ENCODE measurements at places on chromosomes 11 and 22. TPM values are rescaled to one million over a fixed set of nuclear protein-coding genes. Genes with fewer than 3 reads are reported as not detected.

Gene RAB39A
- total RNA-seq: 1.8 TPM

Gene P2RY6
- 0.55 TPM for total RNA-seq

Gene SCT
- total RNA-seq: 0.72 TPM

Gene TIMP3
- 629 TPM for total RNA-seq

Gene NXPE1
- not detected for total RNA-seq

Gene AGBL2
- total RNA-seq: 5.8 TPM

Gene OR4P4
- not detected for total RNA-seq

Gene USH1C
- not detected for total RNA-seq

Gene CCDC87
- total RNA-seq: 0.44 TPM

Gene OR5B12
- total RNA-seq: not detected

DNA sequence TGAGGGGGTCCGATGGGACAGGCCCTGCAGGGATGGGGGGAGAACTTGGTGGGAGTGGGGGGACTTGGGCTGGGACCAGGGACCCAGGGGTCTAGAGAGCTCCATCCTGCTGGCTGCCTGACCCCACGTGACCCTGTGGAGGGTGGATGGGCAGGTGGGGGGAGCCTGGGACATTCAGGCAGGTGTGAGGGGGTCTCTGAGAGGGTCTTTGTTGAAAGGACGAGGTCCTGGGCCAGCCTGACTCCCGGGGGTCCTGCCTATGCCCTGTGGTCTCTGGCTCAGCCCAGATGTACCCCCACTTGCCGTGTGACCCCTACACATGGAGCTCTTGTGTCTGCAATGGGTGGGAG is 7.5 kb downstream of the LRRC56 start:
- DNase-seq: no peak

- DNase-seq: no peak
Observed at GRCh38 chr11:91871791-91872190, 352.8 kb upstream of the FAT3 start.

GRCh38 chr22:23257889-23258825 is 77.8 kb downstream of the BCR start:
- DNase-seq: no peak

DNA sequence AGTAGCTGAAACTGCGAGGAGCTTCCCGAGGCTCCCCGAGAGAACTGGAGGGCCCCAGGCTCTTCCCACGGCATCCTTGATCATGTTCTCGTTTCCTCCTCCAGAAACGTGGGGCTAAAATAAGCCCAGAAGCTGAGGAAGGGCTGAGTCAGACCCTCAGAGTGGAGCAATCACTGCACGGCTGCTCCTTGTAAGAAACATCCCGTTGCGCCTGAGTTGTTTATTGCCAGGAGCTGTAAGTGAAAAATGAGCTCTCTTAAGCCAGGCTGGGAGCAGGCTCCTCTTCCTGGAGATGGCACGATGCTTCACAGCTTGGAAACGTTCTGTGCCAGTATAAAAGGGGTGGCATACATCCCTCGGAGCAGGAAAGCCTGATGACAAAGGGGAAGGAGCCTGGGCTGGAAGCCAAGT is 47.3 kb upstream of the SYN3 start:
- no peak for DNase-seq

GRCh38 chr11:107785401-107785800 is 73.2 kb downstream of the SLC35F2 start:
- DNase-seq: no peak

DNA sequence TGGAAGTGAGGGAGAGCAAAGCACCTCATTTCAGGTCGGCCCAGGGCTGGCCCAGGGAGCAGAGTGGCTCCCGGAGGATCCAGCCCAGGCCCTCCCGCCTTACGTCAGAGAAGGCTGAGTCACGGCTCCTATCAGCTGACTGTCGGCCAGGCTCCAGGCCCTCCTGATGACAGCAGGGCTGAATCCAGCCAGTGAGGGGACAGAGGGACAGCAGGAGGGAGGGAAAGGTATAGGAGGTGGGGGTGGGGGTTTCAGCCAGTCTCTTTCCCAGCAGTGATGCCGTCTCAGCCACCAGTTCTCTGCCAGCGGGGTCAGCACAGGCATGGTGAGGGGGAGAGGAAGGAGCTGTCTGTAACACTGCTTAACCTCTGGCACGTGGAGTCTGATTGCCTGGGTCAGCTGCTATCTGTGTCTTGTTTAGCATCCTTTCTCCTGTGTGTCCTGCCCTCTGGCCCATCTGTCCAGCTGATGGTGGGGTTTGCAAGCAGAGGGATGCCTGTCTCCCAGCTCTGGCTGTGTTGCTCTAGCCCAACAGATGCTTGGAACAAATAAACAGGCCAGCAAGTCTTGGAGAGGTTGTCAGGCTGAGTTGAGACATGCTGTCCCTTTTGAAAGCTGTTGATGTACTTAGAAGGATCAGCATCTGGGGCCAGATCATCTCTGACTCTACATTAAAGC is 74.0 kb downstream of the ADAMTS15 start:
- DNase-seq: peak; percentile 77

DNA sequence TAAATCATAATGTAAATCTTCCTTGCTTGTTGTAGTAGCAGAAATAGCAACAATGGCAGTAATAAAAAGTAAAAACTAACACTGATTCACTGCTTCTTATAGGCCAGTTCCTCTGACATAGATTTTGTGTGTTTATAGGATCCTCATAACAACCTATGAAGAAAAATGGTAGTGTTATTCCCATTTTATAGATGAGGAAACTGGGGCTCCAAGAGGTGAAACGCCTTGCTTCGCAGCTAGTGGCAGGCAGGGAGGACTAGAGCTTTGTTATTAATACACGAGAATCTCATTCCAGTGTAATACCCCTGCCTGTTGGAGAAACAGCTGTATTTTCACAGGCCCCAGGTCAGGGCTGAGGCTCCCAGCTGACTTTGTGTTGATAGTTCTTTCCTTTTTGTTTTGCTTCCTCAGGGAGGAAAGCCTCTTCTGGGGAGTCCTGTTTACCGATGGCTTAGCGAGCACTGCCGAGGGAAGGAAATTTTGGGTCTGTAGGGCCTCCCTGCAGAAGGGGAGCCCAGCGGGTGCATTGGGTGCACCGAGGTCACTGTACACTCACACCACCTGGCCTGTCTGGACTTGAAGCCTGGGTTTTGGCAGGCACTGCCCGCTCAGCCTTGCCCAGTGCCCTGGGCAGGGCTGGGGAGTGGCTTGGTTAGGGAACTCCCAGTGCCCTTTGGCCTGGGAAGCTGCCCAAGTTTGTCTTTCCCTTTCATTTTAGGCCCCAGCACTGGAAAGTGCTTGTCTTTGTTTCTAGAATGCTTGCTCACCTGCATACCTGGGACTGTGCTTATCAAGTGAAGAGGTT is 13.5 kb downstream of the KIAA1671 start:
- DNase-seq: no peak

DNA sequence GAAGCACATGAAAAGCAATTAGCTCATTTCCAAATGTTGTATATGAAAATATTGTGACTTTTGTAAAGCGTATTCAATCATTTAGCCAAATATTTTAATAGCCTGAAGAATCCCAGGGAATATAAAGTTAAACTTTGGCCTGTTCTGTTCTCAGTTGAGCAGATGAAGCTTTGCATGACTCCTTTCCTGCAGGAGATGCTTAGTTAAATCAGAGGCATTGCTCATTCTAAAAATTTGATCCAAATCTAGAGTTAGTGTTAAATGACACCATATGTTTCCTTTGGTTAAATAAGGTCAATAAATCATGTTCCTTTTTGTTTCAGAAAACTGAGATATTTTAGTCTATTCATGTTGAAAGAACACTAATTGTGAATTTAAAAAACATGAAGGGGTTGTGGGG is 51.2 kb upstream of the BIRC3 start:
- DNase-seq: no peak

DNA sequence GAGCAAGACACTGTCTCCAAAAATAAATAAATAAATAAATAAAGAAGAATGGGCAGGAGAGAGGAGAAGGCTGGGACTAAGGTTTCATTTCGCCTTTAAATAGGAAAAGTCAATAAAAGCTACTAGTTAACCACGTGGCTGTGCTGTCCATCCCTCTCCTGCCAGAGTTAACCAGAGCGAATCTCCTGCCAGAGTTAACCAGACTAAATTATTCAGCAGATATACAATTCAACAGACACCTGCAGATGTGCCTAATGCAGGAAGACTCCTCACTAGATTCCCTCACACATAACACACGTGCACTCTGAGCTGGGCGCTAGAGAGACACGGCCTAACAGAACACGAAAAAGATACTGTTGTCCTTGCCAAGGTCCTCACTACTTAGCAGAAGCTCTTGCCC is 156.1 kb downstream of the IGLL1 start:
- DNase-seq: no peak

GRCh38 chr22:19578180-19579004 is 54.2 kb upstream of the CLDN5 start:
- no peak for DNase-seq

- peak; percentile 84 for DNase-seq
Observed at GRCh38 chr11:118914178-118914918, 11.4 kb downstream of the BCL9L start.

- no peak for DNase-seq
Observed at GRCh38 chr22:38312261-38312800, 4.9 kb downstream of the CSNK1E start.

DNA sequence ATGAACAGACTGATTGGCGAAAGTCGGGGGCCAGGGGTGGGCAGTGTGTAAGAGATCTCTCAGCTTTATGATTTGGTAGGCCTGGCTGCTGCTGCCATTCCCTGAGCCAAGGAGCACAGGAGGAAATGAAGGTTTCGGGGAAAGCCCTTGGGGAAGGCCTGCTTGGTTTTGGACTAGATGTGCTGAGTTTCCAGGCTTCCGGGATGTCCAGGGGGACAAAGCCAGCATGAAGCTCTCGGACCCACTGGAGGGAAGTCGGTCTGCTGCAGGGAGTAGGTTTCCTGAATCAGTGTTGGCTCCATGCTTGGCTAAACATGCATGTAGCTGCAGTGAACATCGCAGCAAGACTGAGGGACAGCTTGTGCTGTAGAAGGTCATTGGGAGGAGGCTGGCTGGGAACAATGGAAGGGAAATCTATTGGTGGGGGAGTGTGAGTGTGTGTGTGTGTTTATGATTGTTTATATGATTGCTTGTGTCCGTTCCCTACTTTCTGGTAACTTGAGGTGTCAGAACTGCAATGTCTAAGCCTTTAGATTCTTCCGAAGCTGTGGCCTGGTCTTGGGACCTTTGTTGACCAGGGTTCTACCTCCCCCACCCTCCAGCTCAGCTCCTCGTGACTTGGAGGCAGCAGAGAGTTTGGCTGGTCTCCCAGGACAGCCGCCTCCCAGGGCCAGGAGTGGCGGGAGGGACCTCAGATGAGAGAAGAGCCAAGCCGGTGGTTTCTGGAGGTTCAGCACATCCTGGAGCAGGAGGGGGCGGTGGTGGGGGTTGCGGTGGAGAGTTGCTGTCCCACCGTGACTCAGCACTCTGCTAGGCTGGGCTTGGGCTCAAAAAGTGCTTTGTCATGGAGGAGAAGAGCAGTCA is 4.0 kb upstream of the FTH1 start:
- peak; percentile 99 for DNase-seq

DNA sequence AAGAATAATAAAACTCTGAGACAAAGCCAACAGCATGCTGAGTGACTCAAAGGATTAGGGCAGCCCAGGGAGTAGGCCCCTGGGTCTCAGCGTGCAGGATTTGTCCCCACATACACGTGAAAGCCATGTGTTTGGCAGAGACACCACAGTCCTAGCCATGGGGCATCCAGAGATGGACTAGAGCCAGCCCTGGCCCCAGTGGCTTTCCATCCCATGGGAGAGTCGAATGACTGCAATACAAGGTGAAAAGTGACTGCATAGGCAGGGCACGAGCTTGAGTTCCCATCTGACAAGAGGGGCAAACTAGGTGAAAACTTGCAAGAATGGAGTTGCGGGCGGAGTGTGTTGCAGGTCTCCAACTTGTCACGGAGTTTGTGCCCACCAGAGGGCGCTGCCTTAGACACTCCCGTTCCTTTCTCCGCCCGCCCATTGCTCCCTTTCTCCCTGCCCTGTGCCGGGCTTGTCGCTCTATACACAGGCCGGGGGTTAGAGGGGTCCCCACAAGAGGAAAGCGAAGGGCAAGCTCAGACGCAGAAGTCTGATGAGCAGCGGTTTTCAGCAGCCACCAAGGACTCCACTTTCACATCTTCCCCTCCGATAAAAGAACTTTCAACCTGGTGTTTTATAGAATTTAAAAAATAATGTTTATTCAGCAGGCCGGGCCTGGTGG is 24.2 kb downstream of the TSKU start:
- DNase-seq: peak; percentile 87

GRCh38 chr22:37284126-37284804 is 2.0 kb downstream of the CYTH4 start:
- peak; percentile 48 for DNase-seq
